Activated T-helper 1 cell treated with anti-CD3 and anti-CD28 coated beads, Interleukin-12 subunit alpha, Interleukin-12 subunit beta, Interleukin-2, Interleukin-4 antibody, amounts not matched to agents 30 ng/mL and 10 ng/mL and 1 ng/mL, durations not matched to agents 14 hours and 24 hours and 36 hours (primary cell): ENCODE measurements at places on chromosomes 12 and 14.

GRCh38 chr12:2358986-2359658, 306.3 kb downstream of the CACNA1C start:
- DNase-seq: no peak

GRCh38 chr12:57389033-57389432, 41.8 kb downstream of the R3HDM2 start:
- no peak for DNase-seq

DNA sequence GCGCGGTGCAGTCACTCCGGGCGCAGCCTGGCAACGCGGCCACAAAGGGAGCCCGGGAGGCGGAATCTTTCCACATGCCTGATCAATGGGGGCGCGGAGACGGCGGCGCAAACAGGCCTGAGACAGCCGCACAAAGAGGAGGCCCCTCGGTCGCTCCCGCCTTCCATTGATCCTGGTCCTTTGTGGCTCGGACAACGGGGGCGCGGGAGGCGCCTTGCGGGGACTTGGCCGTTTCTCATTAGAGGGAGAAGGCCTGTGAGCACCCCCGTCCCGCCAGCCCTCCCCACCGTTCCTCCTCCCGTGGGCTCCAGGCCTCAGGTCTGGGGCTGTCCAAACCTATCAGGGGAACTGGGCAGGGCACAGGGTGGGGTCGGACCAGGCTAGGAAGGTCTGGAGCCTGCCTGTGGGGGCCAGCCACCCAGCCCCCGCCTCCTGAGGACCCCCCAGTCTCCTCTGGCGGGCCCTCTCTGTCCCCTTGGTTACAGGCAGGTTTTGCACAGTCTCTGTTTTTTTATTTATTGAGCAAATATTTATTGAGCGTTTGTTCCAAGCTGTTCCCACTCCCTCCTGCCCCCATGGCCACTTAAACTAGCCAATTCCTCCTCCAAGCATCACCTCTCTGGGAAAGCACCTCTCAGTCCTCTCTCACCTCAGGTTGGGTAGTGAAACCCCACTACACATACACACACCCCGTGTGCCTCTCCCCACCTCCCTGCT, 29.0 kb upstream of the MSI1 start:
- no peak for DNase-seq

DNA sequence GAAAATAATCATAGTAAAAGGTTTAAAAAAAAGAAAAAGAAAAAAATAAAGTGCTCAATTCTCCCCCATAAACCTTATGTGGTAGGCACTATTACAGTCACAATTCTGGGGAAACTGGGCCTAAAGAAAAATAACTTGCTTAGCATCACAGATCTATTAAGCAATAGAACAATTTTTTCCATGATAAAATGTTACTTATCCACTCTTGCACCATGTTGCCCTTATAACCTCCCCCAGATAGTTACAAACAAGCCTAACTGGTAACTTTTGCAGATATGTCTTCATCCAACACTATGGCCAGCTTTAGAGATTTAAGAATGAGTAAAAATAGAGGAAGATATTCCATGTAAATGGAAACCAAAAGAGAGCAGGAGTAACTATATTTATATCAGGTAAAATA, 164.8 kb downstream of the DUSP6 start:
- no peak for DNase-seq

DNA sequence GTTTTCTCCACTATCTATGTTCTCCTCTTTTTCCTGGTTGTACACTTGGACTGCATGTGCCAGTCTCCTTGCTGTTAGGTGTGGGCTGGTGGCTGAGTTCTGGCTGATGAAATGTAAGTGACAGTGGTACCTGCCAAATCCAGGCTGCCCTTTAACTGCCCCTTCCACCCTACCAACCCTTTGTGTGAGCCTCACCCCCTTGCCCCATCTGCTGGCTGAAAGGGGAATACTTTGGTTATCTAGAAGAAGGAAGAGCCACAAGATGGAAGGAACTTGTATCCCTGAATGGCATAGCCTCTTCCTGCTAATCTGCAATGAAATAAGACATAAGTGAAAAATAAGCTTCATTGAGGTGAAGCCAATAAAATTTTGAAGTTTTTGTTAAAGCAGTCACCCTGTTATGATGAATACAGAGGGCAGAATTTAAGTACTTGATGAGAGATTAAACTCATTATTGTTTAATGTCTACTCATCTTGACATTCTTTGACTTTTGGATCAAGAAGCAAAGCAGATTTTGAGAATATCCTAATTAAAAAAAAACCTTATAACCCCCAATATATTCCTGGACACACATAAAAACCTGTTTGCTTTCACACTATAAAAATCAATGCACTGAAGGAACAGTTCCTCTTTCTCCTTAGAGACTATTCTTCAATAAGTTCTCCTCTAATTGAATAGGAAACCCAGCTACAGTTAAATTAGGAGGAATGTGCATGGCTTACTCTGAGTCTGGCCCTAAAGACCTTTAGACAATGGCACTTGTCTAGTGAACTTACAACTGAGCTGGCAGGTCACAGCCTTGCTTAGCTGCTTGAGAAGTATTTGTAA, 262.6 kb upstream of the BTG1 start:
- peak; percentile 37 for DNase-seq

DNA sequence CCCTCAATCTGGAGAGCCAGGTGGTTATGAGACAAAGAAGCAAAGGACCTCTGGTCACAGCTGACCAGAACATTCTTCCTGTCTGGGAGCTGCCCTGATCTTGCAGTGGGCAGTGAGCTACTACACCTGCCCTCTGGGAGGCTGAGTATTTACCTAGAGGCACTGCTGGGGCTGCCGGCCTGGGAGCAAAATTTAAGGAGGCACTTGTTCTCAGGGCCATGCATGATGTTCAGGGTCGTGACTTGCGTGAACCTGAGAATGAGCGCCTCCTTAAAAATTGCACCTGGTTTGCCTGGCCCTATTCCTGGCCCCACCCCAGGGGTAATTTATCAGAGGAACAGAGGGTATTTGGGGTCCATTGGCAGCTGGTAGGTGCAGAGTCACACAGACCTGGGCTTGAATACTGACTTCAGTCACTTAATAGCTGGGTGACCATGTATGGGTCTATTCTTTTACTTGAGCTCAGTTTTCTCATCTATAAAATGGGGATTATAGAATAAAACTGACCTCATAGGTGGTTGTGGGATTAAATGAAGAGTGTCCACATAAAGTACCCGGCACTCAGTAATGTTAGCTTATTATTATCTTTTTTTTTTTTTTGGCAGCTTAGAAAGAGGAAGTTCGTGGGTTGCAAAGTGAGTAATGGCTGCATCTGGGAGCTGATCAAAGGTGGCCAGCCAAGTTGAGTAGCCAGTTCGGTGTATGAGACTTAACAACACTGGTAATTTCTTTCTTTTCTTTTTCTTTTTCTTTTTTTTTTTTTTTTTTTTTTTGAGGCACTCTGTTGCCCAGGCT, 107.4 kb upstream of the MED13L start:
- DNase-seq: no peak
